ENCODE measurements at places on chromosomes 5 and 9.

GRCh38 chr5:78677777-78678668 lies 29.5 kb upstream of the LHFPL2 start:
- peak; percentile 44 for DNase-seq

GRCh38 chr5:139849501-139849900 lies 53.9 kb downstream of the PSD2 start:
- no peak for DNase-seq

DNA sequence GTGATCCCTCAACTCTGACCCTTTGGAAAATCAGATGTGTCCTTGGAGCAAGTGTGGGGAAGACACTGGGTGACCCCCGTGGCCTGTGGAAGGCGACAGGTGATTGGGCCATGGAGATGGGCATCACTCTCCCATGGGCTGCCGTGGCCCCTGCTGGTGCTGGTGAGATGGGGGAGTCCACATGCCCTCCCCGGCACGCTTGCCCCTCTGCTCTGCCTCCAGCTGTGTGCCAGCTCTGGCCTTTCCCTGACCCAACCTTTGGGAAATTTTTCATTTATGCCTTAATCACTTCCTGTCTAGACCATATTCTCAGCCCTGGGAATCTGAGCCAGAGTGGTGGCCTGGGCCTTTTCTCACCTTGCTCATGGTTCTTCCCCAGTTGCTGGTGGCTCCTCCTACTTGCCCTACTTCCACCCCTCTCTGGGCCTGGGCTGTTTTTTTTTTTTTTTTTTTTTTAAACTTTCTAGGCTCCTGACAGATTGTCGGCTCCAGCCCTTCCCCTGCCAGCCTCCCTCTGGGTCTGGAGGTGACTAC lies 56.6 kb downstream of the RGS3 start:
- no peak for DNase-seq

DNA sequence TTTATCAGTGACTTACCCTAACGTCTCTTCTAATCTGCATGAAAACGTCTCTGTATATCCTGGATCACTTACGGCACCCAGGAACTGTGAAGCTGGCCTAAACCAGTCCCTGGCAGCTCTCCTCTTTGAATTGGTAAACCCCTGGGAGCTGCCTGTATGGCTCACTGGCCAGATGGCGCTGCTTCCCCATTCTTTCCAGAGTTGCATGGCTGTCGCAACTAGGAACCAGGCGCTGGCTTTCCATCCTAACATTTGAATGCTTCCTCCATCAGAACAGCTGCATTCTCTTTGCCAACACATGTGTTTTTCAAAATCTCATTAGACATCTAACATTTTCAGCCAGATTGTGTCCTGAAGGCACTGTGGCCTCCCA lies 8.0 kb upstream of the PCA3 start:
- no peak for DNase-seq

GRCh38 chr9:115765060-115765459 lies 388.5 kb upstream of the PAPPA start:
- no peak for DNase-seq

GRCh38 chr5:118185018-118185417 lies 803.3 kb downstream of the DTWD2 start:
- DNase-seq = no peak

- DNase-seq = no peak
These were observed 273.2 kb downstream of the FAM170A start for GRCh38 chr5:119902593-119902992.
